ENCODE measurements at places on chromosomes 11 and 22.

DNA sequence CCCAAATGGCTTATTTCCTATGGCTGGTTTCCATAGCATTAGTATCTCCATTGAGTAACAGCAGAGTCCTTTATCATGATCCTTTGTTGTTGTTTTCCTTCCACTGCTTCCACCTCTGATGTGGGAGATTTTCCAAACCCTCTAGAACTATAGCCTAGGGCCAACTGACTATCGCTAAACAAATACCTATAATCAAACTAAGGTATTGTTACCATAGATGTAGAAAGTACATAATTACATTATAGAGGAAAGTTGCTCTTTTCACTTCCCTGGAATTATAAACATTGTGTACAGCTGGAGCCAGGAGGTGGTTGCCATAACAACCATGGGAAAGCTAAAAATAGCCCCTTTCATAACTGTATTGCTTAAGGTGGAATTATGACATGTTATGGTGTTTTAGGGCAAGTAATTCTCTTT lies 47.0 kb upstream of the ALKBH3 start:
- DNase-seq = no peak

- no peak for DNase-seq
Observed at GRCh38 chr22:25626624-25626990, 62.1 kb downstream of the GRK3 start.

GRCh38 chr11:98621767-98622166 lies 399.0 kb upstream of the CNTN5 start:
- no peak for DNase-seq

DNA sequence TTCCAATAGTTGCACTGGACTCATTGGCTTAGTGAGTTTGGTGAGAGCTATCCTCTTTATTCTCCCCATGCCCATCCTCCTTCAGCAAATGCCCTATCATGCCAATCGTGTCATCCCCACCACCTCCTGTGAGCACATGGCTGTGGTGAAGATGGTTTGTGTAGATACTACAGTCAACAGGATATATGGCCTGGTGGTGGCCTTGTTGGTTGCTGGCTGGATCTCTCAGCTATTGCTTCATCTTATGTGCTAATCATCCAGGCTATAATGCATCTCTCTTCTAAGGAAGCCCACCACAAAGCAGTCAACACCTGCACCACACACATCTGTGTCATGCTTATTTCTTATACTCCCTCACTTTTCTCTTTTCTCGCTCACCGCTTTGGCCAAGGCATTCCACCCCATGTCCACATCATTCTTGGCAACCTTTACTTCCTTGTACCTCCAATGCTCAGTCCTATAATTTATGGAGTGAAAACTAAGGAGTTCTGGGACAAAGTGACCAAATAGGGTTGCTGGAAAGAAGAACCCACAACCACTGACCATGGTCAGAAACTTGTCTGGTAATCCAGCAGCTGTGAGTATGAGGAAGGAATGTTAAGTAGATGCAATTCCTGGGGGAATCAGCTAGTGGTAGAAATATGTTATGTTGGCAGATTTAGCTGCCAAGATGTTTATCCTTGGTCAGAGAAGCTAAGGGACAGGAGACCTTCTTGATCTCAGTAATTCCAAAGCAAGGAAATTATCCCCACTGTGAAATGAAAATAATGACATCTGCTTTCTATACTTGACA lies 16.3 kb upstream of the OR56B1 start:
- no peak for DNase-seq

- DNase-seq = no peak
Observed at GRCh38 chr22:30283342-30283741, 6.0 kb downstream of the CASTOR1 start.

GRCh38 chr11:119307219-119307618 lies 9.7 kb downstream of the MCAM start:
- no peak for DNase-seq

GRCh38 chr11:35836205-35836604 lies 107.7 kb upstream of the LDLRAD3 start:
- no peak for DNase-seq

DNA sequence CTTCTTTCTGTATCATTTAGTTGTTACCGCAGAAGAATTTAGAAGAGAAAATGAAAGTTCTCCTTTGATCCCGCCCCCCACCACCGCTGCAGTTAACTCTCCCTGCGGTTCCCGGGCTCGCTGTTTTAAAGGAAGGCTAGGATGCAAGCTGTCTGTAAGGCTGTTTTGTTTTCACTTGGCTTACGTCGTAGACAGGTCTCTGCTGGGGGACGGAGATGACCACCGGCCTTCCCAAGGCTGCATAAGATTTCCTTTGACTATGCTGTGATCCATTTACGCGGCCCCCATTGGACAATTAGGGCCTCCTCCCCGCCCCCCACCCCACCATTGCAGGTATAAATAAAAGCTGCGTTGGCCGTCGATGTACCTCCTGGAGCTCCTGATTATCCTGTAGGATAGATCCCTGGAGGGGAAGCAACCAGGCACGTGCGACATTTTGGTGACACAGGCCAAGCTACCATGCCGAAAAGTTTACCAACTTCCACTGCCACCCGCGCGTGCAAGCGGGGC lies 1.4 kb upstream of the CPT1A start:
- DNase-seq = peak; percentile 83

DNA sequence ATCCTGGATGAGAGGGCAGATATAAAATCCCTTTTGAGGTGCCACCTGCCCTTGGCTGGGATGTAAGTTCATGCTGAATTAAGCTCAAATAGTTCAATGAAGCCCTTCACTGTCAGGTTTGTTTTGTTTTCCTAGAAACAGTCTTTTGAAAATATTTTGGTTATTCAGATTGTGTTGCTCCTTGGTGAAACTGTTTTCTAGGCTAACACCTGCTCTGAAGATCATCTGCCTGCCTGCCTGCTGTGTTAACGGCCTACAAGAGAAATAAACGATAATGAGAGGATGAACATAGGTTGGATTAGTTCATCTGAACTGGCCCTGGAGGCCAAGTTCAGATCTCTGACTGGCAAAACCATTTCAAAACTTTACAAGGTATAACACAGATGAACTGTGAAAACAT lies 67.4 kb downstream of the ZBTB44 start:
- no peak for DNase-seq

GRCh38 chr11:122363296-122363695 lies 247.3 kb upstream of the BLID start:
- DNase-seq = no peak

DNA sequence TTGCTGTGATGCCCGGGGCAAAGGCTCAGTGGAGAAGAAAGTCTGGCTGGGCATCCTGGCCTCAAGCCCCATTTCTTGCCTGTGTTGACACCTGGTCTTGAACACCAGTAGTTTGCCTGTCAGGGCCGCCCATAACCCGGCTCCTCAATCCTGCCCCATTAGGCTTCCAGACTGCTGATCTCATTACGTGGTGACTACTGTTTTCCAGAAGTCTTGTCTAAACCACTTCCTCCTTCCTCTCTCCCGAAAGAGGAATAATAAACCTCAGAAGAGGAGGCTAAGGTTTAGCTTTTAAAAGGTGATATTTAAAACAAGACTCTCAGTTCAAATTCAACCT lies 97.7 kb downstream of the CD44 start:
- no peak for DNase-seq

DNA sequence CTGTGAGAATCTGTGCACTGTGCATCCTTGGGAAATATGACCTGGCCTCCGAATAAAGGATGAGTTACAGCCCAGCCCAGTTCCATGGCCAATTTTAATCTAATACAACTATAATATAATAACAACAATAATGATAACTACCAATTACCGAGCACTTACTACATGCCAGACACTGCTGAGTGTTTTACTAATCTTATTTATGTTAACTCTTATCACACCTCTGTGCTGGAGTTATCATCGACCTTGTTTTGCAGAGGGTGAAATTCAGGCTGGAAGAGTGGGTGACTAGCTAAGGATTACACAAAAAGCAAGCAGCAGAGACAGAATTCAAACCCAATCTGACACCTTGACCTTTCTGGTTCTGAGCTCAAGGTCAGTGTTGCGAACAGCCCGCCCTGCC lies 83.9 kb downstream of the GALNT18 start:
- no peak for DNase-seq

DNA sequence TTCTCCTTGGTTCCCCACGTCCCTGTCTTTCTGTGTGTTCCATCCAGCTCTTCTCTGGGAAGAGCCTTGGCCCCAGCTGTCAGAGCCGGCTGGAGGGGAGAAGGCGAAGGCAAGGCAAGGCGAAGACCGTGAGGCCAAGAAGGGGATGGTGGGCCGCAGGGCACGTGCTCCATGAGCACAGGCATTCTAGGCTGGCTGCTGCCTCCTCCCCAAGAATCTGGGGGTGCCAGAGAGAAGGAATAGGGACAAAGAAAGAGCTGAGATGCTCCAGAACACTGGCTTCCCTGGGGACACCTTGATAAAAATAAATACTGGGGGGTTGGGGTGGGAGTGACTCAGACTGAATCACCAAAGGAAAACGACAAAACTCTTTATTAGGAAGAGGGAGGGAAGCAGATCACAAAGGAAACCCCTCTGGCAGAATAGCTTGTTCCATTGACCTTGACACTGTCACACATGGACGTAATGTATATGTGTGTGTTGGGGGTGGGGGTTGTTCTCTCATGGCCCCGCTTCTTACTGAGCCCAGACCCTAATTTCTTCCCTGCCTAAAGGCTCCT lies 52.5 kb downstream of the NECTIN1 start:
- DNase-seq = no peak

DNA sequence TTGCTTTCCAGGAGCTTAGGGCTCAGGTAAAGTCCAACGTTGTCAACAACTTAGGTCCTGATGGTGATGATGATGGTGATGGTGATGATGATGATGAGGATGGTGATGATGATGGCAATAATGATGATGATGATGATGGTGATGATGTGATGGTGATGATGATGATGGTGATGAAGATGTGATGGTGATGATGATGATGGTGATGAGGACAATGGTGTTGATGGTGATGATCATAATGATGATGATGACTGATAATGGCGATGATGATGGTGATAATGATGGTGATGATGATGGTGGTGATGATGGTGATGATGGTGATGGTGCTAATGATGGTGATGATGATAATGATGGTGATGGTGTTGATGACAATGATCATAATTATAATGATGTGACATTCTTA lies 750.2 kb downstream of the TBC1D22A start:
- no peak for DNase-seq

DNA sequence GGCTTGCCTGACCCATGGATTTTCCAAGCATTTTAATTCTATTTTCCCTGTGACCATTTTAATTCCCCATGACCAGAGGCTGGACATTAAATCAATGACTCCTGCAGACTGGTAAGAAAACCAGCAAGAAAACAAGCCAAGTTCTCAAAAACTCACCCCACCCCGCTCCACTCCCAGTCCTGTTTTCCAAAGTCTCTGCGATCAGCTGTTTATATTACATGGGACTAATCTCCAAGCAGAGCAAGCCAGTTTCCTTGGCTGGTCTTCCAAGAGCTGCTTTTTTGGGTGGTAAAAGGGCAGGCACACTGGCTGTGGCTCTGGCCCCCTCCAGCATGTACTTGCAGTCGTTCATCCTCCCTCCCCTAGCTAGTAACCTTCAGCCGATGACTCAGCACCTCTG lies 97.9 kb downstream of the RRAS2 start:
- DNase-seq = no peak

DNA sequence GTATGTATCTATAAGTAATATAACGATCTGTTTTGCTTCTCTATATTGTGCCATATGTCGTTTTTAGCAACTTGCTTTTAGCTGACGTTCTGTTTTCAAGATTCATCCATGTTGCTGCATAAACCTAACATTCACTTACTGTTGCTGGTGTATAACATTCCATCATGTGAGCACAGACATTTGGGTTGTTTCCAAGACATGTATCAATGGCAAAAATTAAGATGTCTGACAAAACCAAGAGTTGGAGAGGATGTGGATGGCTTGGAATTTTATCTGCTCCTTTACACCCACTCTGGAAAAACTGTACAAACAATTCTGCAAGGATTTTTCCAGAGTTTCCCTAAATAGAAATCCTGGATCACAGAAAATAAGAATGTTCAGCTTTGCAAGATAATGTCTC lies 40.9 kb downstream of the DGCR2 start:
- no peak for DNase-seq

DNA sequence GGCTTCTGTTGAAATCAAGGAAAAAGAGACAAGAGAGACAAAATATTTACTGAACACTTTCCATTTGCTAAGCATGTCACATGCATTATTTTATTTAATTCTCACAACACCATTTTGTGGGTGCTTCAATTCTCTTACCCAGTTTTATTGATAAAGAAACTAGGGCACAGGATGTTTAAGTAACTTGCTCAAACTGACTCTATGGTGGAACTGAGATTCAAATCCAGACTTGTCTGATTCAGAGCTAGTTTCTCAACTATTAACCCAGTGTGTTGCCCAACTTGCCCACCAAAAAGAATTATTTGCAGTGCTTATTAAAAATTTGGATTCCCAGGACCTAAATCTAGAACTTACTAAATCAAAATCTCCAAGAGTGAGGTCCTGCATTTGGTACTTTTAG lies 21.5 kb upstream of the MSANTD4 start:
- DNase-seq = no peak

GRCh38 chr11:69999721-70000120 lies 78.4 kb upstream of the ANO1 start:
- no peak for DNase-seq

DNA sequence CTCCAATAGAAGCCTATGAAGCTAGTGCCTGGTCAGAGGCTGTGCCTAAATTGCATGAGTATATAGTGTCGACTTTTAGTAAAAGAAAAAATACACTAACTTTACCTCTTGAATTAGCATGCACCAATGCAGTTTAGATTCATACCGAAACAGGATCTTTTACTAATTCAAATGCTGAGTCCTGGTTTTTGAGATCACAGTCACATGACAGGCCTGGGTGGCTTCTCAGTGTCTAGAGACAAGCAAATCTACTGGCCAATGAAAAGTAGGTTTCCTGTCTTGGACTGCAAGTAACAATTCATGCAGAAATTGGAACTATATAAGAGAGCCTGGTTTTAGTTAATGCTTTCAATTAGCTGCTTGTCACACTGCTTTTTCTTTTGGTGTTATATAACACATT lies 7.2 kb downstream of the ARHGEF12 start:
- no peak for DNase-seq

- no peak for DNase-seq
Observed at GRCh38 chr11:27184458-27185312, 144.1 kb downstream of the BBOX1 start.

- no peak for DNase-seq
Observed at GRCh38 chr11:33325451-33325850, 68.3 kb downstream of the HIPK3 start.

GRCh38 chr11:77065878-77066228 lies 918 bp upstream of the CAPN5 start:
- DNase-seq = no peak

DNA sequence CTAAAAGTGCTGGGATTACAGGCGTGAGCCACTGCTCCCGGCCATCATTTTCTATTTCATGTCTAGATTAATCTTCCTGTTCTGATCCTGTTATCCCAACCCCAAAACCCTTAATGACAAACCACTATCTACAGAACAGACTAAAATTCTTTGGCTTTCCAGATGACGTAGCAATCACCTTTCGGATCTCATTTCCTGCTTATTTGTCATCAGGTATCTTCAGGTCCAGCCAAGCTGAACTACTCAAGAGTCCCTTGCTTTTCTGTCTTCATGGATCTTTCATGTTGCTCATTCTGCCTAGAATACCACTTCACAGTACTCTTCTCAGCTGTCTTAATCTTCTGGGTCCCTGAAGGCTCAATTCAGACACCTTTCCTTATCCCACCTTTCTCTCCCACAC lies 27.4 kb upstream of the IPO7 start:
- DNase-seq = no peak
